ENCODE measurements at places on chromosomes 11 and 22.
A peak's percentile ranks its signal among the peaks of the same experiment; 100 is the strongest.

DNA sequence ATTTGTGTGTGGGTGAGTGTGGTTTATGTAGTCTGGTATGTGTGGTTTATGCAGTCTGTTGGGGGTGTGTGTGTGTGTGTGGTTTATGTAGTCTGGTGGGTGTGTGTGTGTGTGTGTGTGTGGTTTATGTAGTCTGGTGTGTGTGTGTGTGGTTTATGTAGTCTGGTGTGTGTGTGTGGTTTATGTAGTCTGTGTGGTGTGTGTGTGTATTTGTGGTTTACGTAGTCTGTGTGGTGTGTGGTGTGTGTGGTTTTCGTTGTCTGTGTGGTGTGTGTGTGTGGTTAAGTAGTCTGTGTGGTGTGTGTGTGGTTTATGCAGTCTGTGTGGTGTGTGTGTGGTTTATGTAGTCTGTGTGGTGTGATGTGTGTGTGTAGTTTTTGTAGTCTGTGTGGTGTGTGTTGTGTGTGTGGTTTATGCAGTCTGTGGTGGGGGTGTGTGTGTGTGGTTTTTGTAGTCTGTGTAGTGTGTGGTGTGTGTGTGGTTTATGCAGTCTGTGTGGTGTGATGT, 26.2 kb upstream of the PARVG start:
- H3K36me3 ChIP-seq = peaks cover 20% of the 10 kb centered on the region
- peak; percentile 18 for DNase-seq
- peak overlapping the region; percentile 21 for H3K27ac ChIP-seq
- no peaks in the 10 kb centered on the region for H3K27me3 ChIP-seq

DNA sequence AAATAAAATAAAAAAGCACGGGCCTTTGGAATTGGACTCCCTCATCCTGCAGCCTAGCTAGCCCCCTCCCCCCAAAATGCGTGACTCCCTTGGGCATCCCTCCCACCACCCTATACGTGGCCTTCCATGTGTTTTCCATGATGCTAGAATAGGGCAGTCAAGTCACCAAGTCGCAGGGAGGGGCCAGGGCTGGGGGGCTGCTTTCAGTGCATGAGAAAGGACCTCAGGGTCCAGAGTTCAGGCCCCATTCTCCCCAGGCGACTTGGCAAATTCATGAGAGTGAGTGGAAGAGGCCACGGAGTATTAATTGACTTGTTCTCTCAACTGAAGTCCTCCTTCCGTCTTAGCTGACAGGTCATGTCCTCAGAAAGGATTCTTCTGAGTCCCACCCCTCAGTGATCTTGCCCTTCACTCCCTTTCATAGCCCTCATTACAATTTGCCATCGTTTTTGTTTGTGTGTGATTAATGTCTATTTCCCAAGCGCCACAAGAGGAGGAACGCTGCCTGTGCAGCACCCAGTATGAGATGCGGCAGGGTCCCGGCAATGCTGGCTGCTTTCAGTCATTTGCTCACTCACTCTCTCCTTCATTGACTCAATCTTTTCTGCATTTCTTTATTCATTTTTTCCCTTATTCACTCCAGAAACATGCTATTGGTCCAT, 17.4 kb downstream of the LRRC32 start:
- H3K4me1 ChIP-seq = no peaks in the 10 kb centered on the region
- peaks cover 25% of the 10 kb centered on the region for H3K36me3 ChIP-seq
- no peak for DNase-seq

DNA sequence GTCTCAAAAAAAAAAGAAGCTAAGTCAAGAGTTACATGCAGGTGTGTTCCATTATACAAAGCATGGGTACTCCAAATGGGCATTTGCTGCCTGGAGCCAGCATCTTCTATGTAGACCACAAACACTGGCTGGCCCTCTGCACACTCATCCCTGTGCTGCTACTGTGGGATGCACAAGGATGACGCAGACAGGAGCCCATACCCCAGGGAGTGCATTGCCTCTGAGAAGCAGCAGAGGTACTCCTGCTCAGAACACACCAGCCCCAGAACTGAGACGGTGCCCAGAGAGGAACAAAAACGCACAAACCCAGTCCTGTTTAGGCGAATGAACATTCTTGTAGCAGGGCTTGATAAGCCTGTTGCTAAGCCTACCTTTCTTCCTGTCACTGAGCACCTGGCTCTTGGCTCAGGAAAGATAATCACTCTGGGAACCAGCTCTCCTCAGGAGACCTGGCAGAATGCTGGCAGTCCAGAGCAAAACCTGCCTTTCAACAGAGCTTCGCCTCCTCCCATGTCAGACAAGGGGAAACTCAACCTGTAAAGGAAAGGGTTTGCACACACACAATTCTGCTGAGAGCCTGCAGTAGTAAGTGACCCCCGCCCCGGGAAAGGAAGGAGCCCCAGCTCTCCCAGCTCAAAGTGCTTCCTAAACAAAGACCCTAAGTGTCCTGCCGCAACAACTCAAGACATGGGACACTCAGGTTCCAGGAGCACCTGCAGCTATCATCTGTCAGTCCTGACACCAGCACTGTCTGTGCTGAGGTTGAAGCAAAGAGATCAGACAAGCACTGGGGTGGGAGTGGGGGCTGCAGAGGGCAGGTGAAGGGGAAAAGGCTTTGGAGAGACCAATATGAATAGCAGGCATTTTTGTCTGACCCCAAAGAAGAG, 145.7 kb downstream of the TENM4 start:
- peaks cover 17% of the 10 kb centered on the region for H3K36me3 ChIP-seq
- no peaks in the 10 kb centered on the region for H3K27me3 ChIP-seq
- DNase-seq = no peak
- no peaks in the 10 kb centered on the region for H3K4me1 ChIP-seq
- no peak overlapping the region for H3K27ac ChIP-seq
- H3K4me3 ChIP-seq = no peak overlapping the region

DNA sequence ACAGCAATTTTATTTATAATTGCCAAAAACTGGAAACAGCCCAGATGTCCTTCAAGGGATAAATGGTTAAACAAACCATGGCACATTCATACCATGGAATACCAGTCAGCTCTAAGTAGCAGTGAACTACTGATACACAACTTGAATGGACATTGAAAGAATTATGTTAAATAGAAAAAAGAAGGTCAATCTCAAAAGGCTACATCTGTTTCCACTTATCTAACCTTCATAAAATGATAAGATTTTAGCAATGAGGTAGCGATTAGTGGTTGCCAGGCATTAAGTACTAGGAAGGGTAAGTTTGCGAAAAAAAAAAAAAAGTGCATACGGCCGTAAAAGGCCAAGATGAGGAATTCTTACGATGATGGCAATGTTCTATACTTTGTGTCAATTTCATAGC, 738.7 kb upstream of the ANO3 start:
- H3K27ac ChIP-seq = no peak overlapping the region
- no peak overlapping the region for H3K4me3 ChIP-seq
- no peaks in the 10 kb centered on the region for H3K36me3 ChIP-seq
- H3K27me3 ChIP-seq = no peaks in the 10 kb centered on the region

DNA sequence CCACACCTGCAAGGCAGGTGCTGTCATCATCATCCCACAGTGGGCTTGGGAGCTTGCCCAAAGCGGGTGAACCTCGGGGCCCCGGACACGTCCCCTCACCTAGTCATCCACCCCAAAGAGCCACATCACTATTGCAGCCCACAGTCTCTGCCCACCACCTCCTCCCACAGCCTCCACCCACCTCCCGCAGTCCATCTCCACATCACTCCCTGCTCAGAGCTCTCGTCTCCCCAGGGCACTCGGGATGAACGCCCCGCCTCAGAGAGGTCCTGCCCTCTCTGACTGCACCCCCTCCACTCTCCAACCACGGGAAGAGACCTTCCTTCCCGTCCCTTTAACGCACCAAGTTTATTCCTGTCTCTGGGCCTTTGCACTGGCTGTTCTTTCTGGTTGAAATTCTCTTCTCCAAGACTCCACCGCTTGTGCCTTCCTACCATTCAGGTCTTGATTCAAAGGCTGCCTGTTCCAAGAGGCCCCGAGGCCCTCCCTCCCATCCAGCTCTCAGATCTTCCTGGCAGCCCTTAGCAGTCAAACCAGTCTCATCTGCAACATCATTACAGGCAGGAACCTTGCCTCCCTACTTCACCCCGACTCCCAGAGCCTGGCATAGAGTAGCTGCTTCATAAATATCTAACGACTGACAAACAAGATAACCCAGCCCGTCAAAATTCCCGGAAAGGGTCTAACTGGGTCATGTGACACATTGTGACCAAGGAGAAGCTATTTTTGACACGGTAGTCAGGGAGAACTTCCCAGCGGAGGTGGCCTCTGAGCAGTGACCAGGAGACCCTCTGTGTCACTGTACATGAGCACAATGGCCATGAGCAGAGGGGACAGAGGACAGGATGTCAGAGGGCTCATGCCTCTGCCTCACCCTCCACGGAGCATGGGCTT, 11.1 kb downstream of the KCNJ4 start:
- H3K27ac ChIP-seq = no peak overlapping the region
- no peaks in the 10 kb centered on the region for H3K36me3 ChIP-seq
- H3K4me1 ChIP-seq = peaks cover 11% of the 10 kb centered on the region
- no peak overlapping the region for H3K4me3 ChIP-seq
